ENCODE measurements at places on chromosomes 5 and 9. TPM values are rescaled to one million over a fixed set of nuclear protein-coding genes. Genes with fewer than 3 reads are reported as not detected.

- H3K27me3 ChIP-seq: no peaks in the 10 kb centered on the region
- no peak for DNase-seq
- peaks cover 11% of the 10 kb centered on the region for H3K4me1 ChIP-seq
- no peak overlapping the region for H3K27ac ChIP-seq
- peaks cover 2% of the 10 kb centered on the region for H3K36me3 ChIP-seq
Observed at GRCh38 chr9:128923493-128923883, 2.7 kb downstream of the PHYHD1 start.

The FCN2 gene
- total RNA-seq: not detected

The SLC27A6 gene
- total RNA-seq: not detected

- H3K4me3 ChIP-seq: no peak overlapping the region
- H3K36me3 ChIP-seq: peaks cover 2% of the 10 kb centered on the region
- DNase-seq: no peak
- peaks cover 6% of the 10 kb centered on the region for H3K27me3 ChIP-seq
Observed at GRCh38 chr5:33810491-33811120, 81.2 kb downstream of the ADAMTS12 start.

DNA sequence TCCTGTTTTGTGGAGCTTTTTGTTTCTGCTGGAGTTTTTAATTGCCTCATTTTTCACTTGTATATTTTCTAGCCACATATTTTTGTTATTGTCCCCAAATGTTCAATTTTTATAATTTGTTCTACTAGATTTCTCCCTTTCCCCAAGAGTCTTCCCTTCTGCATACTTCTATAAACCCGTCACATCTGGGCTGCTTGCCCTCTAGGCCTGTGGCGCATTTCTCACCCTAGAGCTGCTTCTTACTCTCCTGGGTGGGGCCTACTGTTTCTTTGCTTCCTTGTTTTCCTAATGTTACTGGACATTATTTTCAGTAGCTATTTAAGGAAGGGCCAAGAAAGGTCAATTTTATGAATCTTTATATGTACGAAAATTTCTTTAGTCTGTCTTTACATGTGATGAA is 51.5 kb downstream of the NXNL2 start:
- no peaks in the 10 kb centered on the region for H3K36me3 ChIP-seq
- H3K27ac ChIP-seq: no peak overlapping the region
- no peak for DNase-seq
- H3K4me1 ChIP-seq: peaks cover 4% of the 10 kb centered on the region
- peaks cover 18% of the 10 kb centered on the region for H3K27me3 ChIP-seq

DNA sequence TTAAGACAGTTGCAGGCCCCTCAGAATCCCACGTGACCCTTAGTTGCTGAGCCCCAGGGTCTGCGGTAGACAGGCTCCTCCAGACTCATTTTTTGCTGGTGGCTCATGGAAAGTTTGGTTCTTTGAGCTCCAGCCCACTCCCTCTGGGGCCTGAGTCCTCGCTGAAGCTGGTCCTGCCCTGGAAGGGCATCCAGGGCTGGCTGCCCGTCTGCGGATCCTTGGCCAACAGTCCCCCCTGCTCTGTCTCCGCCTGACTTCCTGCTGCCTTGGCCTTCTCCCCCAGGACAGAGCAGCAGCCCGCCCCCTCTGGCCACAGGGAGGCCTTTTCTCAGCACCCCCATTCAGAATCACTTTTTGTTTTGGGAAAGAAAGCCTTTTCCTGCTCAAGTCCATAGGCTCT is 24.4 kb downstream of the SLC6A7 start:
- no peak overlapping the region for H3K4me3 ChIP-seq
- H3K4me1 ChIP-seq: peaks cover 11% of the 10 kb centered on the region
- peaks cover 33% of the 10 kb centered on the region for H3K27me3 ChIP-seq
- no peaks in the 10 kb centered on the region for H3K36me3 ChIP-seq
- no peak overlapping the region for H3K27ac ChIP-seq
- no peak for DNase-seq

GRCh38 chr9:16099732-16100536 is 547.1 kb downstream of the CCDC171 start:
- no peak overlapping the region for H3K4me3 ChIP-seq
- peaks cover 2% of the 10 kb centered on the region for H3K36me3 ChIP-seq
- no peaks in the 10 kb centered on the region for H3K4me1 ChIP-seq
- no peaks in the 10 kb centered on the region for H3K27me3 ChIP-seq
- DNase-seq: no peak

The PCDHGB2 gene
- total RNA-seq: 0.64 TPM

The PCDHGA1 gene
- 0.11 TPM for total RNA-seq

The SPINK6 gene
- not detected for total RNA-seq

The FUT7 gene
- 0.62 TPM for total RNA-seq

DNA sequence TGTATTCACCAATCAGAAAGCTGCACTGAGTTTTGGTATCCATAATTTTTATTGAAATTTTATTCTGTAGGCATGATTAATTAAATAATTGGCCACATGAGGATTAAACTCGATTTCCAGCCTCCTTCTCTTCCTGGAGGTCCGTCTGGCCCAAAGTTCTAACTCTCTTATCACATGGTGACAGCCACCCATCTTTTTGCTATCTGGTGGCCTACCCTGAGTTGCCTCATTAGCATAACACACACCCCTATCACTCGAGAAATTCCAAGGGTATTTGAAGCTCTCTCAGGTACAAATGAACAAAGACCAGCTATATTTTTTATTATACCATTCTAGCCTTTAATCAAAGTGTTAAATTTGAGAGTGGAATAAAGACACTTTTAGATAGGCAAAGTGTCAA is 57.7 kb downstream of the APC start:
- no peak overlapping the region for H3K27ac ChIP-seq
- DNase-seq: no peak
- no peak overlapping the region for H3K4me3 ChIP-seq
- peaks cover 26% of the 10 kb centered on the region for H3K36me3 ChIP-seq
- peaks cover 2% of the 10 kb centered on the region for H3K4me1 ChIP-seq

The LCN9 gene
- total RNA-seq: not detected

The CCIN gene
- 0.26 TPM for total RNA-seq

- DNase-seq: no peak
- H3K36me3 ChIP-seq: no peaks in the 10 kb centered on the region
- H3K27me3 ChIP-seq: no peaks in the 10 kb centered on the region
- H3K4me1 ChIP-seq: no peaks in the 10 kb centered on the region
Observed at GRCh38 chr9:118303216-118303615, 599.0 kb downstream of the TLR4 start.

GRCh38 chr9:84677080-84677479 is 7.6 kb downstream of the NTRK2 start:
- DNase-seq: no peak
- H3K36me3 ChIP-seq: no peaks in the 10 kb centered on the region
- H3K4me3 ChIP-seq: no peak overlapping the region
- H3K27ac ChIP-seq: no peak overlapping the region

DNA sequence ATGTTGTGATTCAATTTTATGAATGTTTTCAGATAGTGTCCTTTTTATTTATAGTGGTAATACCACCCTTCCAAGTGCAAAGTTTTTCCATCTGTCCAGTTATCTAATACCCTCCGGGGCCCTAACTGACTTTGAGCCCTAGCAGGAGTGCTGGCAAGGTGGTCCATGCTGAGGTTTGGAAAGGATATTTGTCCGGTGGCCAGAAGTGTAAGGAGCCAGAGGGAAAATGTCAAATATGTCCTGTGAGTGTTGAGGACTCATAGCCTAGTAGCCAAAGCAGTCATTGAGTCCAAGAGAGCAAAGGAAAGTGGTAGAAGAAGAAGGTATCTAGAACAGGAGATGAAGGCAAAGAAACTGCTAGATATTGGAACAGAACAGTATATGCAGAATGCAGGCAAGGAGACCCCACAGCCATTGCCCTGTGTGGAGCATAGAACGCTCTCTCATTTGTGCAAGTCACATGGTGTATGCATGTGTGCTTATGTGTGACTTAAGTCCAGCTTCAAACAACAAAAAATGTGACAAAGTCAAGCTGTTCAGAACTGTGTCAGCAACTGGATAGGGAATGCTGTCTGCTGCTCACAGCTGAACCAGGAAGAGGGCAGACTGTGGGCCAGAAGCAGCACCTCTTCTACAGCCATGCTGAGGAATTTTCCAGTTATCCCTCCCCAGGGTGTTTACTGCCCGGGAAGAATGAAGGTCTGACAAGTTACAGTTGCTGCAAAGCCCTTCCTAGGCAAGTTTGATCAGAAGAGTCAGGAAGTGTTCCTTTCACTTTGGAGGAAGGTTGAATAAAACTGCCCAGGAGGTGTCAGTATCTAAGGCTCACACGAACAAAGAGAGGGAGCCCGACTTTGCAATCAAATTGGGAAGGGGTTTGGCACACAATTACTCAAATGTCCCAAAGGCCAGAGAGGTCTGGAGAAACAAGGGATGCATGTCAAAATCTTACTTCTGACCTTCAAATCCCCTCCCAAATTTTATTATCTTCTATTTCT is 463.3 kb upstream of the DMAC1 start:
- H3K27me3 ChIP-seq: no peaks in the 10 kb centered on the region
- no peak overlapping the region for H3K4me3 ChIP-seq
- H3K27ac ChIP-seq: no peak overlapping the region
- DNase-seq: no peak
- H3K36me3 ChIP-seq: no peaks in the 10 kb centered on the region

- H3K36me3 ChIP-seq: no peaks in the 10 kb centered on the region
- no peak for DNase-seq
- H3K27ac ChIP-seq: no peak overlapping the region
- no peak overlapping the region for H3K4me3 ChIP-seq
- H3K27me3 ChIP-seq: no peaks in the 10 kb centered on the region
Observed at GRCh38 chr5:105617436-105618215, 2053.1 kb downstream of the EFNA5 start.

DNA sequence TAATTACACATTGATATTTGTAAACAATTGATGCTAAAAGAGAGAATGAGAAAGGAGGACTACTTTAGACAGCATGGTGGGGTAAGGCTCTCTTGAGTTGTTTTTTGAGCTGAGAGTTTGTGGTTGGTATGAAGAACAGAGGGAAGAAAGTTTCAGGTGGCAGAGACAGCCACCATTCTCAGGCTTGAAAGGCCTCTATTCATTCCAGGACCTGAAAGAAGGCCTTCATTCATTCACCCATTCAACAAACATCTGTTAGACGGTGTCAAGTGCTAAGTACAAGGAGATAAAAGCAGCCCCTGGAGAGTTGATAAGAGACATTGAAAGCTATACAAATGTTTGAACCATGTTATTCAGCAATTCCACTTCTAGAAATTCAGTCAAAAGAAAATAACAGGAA is 21.7 kb upstream of the ADAM19 start:
- H3K27ac ChIP-seq: peak overlapping the region; percentile 32
- DNase-seq: no peak
- peaks cover 21% of the 10 kb centered on the region for H3K36me3 ChIP-seq

- peaks cover 38% of the 10 kb centered on the region for H3K36me3 ChIP-seq
- H3K4me1 ChIP-seq: peaks cover 2% of the 10 kb centered on the region
- no peak overlapping the region for H3K4me3 ChIP-seq
- no peak for DNase-seq
Observed at GRCh38 chr5:69105996-69106906, 12.4 kb downstream of the SLC30A5 start.

DNA sequence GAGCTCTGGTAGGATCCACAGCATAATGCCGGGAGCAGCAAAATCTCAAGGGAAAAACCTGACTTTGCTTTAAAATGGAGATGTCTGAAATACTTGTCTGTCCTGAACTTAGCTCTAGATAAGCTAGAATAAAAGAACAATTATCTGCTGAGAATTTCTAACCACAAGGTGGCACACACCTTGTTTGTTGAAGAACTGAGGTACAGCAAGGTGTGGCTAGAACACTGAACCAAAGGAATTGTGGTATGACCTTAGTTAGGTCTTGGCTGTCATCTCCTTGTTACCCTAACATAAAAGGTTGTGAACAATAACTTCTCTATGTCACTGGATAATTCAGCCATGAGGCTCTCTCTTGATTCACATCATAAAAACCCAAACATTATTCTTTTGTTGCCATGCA is 72.3 kb upstream of the ANXA1 start:
- H3K27me3 ChIP-seq: peaks cover 21% of the 10 kb centered on the region
- no peaks in the 10 kb centered on the region for H3K36me3 ChIP-seq
- no peak overlapping the region for H3K4me3 ChIP-seq
- H3K4me1 ChIP-seq: no peaks in the 10 kb centered on the region

- H3K36me3 ChIP-seq: peaks cover 14% of the 10 kb centered on the region
- no peak overlapping the region for H3K4me3 ChIP-seq
- H3K4me1 ChIP-seq: peaks cover 17% of the 10 kb centered on the region
Observed at GRCh38 chr5:43553381-43553780, 3.5 kb downstream of the PAIP1 start.

The FREM1 gene
- total RNA-seq: not detected

The CCDC180 gene
- 5.8 TPM for total RNA-seq

The STKLD1 gene
- 0.17 TPM for total RNA-seq

The FBXW11 gene
- total RNA-seq: 35.4 TPM

DNA sequence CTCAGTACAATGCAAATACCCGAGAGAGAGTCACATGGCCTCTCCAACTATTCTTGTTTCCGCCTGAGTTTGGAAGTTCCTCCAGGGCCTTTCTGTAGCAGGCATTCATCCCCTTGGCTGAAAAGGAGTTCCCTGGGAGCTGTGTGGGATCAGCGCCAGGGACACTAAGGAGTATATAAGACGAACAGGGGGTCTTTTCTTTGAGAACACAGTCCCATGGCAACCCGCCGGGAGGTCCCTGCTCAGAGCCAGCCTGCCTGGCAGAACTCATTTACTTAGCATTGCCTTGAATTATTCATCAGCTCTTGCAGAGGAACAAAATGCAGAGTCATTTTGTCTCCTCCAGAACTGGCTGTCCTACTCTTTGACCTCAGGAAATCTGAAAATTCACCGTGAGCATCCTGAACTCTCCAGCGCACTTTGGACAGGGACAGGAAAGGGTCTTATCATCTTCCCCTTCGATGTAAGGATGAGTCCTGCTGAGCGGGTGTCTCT is 120.4 kb upstream of the OSMR start:
- no peak overlapping the region for H3K27ac ChIP-seq
- H3K4me1 ChIP-seq: no peaks in the 10 kb centered on the region
- DNase-seq: no peak

The CEP72 gene
- 35.7 TPM for total RNA-seq

DNA sequence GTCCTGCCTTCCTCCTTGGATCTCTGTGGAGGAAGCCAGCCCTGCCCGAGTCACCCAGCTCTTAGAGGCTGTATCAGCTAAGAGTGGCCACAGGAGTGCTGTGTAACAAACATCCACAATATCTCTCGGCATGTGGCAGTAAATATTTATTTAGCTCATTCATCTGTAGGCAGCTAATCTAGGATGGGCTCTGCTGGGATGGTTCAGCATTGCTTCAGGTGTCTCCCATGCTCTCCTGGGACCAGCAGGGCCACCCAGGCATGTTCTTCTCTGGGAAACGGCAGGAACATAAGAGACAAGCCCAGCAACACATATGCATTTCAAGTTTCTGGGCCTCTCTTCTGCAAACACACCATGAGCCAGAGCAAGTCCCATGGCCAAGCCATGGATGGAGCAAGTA is 56.1 kb downstream of the HRH2 start:
- peaks cover 23% of the 10 kb centered on the region for H3K36me3 ChIP-seq
- H3K4me3 ChIP-seq: no peak overlapping the region
- no peaks in the 10 kb centered on the region for H3K27me3 ChIP-seq
- peaks cover 1% of the 10 kb centered on the region for H3K4me1 ChIP-seq
- peak; percentile 8 for DNase-seq

The ADAMTS19 gene
- total RNA-seq: not detected

The KIF12 gene
- not detected for total RNA-seq

Measured in activated naive CD8-positive, alpha-beta T cell treated with anti-CD3 and anti-CD28 coated beads, Interleukin-2, amount 10 ng/mL, durations not matched to agents 7 days and 5 days (primary cell).